ENCODE measurements at places on chromosomes 6 and 20. TPM values are rescaled to one million over a fixed set of nuclear protein-coding genes. Genes with fewer than 3 reads are reported as not detected.

GRCh38 chr6:14658886-14659561, 541.5 kb downstream of the CD83 start:
- DNase-seq: no peak

- DNase-seq: no peak
Measured at GRCh38 chr6:116018976-116019375, 41.7 kb downstream of the FRK start.

- DNase-seq: no peak
Measured at GRCh38 chr6:27868311-27868710, 43.9 kb downstream of the OR2B2 start.

- DNase-seq: peak; percentile 56
Measured at GRCh38 chr20:45833030-45833882, at the start of gene SNX21. SNX21 (plus strand) TSS chr20:45833799; CDS start chr20:45833920, 121 bp downstream.

DNA sequence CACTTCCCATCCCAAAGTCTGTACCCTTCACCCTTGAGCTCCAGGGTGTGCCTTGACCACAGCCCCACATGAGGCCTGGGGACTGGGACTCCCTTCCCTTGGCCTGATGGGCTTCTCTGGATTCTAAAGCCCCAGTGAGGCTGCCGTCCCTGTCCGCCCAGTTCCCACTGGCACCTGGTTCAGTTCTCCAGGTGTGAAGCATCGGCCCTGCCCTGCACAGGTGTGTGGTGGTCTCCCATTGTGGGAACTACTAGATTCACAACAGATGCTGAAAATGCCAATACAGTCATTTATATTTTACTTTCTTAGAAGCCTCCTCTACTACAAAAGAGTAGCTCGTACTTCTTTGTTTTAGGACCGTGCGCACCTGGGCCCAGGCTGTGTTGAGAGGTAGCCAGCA, 72.8 kb downstream of the TTLL2 start:
- no peak for DNase-seq

- no peak for DNase-seq
Measured at GRCh38 chr6:143441680-143442545, 8.6 kb downstream of the ADAT2 start.

DNA sequence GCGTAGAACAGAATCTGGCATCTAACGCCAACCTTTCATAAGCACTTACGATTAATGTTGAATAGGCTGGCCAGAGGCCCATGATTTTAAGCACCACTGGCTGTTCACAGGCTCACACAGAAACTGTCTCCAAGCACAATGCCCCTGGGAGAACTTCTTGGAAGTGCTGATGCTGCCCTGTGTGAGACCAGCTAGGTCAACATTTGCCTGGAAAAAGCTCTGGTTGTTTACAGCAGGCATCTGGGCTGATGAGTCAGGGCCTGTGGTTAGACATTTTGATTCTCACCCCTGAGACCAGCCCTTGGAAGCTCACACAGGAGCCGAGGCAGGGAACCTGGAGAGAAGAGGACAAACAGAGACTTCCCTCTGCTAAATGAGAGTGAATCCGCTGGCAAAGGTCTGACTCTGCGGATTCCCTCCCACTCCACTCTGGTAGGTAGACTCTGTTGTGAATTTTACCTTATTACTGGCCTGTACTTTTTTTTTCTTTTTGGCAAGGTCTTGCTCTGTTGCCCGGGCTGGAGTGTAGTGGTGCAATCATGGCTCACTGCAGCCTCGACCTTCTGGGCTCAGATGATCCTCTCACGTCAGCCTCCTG, 6.8 kb upstream of the SULF2 start:
- DNase-seq: peak; percentile 69

- no peak for DNase-seq
Measured at GRCh38 chr6:64890609-64891008, 816.4 kb downstream of the EYS start.

DNA sequence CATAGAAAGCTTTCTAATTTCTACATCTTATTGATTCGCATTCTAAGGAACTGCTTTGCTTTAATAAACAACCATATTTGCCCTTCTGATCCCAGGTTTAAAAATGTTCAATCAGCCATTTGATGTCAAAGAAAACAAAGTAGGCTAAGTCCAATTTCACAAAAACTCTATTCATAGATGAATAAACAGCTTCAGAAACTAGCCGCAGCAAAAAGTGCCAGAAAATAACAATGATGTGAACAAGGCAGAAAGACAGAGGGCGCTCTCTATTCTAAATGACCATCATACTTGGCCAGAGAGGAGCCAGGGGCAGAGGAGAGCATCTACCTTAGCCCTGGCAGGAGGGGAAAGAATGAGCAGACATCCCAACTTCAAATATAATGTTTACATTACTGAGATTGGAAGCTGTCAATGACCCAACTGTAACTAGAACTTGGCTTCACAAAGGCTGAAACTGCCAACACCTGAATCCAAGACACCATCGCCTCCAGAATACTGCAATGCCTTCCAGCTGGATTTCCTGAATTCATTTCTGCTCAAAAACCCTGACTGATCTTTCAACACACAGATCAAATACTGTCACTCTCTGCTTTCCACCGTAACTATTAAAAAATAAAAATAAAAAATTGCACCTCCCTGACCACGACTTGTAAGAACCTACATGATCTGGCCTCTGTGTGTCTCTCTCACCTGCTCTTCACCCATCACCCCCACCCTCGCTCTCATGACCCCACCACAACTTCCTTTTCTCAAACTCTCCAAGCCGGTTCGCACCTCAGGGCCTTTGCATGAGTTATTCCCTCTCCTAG, 9.5 kb downstream of the CNKSR3 start:
- no peak for DNase-seq

DNA sequence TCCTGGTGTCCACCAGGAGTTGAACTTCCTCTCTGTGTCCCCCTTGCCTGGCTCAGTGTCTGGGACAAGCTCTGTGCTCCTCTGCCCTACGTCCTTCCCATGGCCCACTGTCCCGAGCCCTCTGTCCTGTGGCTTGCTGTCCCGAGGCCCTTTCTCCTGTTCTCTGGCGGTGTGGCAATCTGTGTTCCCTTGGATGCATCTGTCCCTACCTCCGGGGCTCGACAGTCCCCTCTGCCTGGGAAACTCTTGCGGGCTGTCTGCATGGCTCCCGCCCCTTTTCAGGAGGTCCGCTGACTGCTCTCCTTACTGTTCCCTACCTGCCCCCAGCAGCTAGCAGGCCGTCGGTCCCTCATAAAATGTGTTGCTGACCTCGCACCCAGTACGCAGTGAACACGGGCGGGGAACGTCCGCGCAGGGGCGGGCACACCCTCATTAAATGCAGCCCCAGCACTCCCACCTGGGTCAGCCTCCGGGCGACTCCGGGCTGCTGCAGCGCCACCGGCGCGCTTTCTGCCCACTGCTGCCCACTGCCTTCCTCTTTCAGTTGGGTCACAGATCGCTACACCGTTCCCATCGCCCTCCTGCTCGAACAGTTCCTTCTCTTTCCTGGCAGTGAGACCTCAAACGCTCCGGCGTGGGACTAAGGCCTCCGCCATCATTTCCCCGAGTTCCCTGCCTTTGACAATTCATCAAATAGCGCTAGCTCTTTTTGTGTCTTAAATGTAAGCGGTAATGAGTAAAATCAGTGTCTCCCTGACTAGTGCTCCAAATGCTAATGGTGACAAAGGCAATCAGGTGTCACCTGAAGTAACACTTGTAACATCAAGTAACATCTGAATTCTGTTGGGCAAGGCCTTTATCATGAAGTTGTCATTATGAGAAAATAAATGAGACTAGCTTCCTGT, 60.5 kb downstream of the RSPH3 start:
- no peak for DNase-seq

DNA sequence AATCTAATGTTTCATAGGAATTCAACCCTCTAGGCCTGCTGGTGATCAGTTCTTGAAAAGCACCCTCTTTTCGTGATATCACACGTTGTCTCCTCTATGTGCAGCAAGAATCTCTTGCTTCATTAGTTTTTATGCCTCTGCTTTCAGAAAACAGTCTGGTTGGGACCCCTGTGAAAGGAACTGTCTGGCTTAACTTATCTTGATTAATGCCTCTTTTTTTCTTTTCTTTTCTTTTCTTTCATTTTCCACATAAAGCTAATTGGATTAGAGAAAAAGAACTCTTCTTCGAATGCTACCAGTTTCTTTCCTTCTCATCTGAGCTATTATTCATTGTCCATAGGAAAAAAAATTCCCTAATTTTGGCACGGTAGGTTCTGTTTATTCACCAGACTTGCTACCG, 21.3 kb downstream of the ZNF311 start:
- no peak for DNase-seq

- no peak for DNase-seq
Measured at GRCh38 chr20:44543358-44543757, 21.5 kb upstream of the SERINC3 start.

DNA sequence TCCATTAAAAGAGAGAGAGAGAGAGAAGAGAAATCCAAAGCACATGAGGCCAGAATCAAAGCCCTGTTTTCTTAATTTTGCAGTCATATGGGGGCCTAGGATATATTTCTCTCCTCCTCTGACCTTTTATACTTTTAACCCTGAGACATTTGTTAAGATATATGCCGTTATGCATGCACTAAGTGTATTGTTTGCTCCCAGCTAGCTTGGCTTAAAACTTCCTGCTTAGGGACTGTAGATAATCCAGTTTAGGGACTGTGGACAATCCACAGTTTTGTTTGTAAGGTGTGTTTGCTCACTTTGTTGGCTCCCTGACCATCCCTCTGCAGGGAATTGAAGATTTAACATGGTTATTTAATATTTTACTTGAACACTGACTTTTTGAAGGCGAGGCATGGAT, 166.3 kb upstream of the TSHZ2 start:
- DNase-seq: no peak

Gene TFAP2C
- total RNA-seq: 4.9 TPM

Gene OLIG3
- not detected for total RNA-seq

Gene TRIM40
- total RNA-seq: not detected

Data from ascending aorta (tissue), 2 donors.